ENCODE measurements at places on chromosomes 5 and 9.

DNA sequence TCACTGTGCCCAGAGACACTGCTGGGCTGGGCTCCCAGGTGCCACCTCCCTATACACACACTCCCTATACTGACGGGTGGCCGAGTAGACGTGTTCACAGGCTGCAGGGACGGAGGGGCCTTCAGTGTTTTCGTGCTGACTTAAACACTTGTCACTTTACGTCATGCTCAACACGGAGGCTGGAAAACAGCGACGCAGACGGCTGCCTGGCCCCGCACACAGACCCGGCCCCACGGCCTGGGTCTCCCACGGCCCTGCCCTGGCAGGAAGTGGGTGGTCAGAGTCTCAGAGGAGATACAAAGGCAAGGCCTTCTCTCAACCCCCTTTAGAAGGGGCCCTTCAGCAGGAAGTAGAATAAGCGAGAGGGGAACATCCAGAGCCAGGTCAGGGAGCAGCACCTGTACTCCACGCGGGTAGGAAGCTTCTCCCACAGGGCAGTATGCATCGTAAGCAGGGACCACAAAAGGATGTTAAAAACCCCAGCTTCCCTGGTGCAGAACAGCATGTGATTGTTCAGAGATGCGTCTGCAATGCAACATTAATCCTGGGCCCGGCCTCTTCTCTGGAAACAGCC lies 11.9 kb upstream of the TBC1D9B start:
- no peak for DNase-seq

GRCh38 chr9:95721061-95721531 lies 154.4 kb upstream of the ERCC6L2 start:
- no peak for DNase-seq

DNA sequence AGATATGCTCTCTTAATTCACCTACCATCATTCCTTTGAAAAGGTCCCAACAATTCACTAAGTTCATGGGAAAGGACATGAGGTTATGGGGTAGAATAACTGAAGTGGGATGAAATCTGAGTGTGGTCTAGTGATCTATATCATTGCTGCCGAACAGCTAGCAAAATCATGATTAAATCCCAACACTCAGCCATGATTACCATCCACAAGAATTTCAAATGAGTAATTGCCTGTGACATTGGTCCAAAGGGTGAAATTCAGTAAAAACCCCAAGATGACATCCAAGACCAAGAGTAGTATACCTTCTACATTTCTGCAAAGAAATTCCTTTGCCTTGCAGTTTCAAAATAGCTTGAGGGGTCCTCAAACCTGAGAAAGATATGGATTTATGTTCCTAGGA lies 225.6 kb downstream of the SPOCK1 start:
- no peak for DNase-seq

GRCh38 chr9:120922404-120923195 lies 4.0 kb downstream of the TRAF1 start:
- no peak for DNase-seq

- no peak for DNase-seq
These were observed 6.9 kb upstream of the GSN start for GRCh38 chr9:121261107-121261460.

- no peak for DNase-seq
These were observed 95.7 kb upstream of the SMIM23 start for GRCh38 chr5:171689853-171690417.

DNA sequence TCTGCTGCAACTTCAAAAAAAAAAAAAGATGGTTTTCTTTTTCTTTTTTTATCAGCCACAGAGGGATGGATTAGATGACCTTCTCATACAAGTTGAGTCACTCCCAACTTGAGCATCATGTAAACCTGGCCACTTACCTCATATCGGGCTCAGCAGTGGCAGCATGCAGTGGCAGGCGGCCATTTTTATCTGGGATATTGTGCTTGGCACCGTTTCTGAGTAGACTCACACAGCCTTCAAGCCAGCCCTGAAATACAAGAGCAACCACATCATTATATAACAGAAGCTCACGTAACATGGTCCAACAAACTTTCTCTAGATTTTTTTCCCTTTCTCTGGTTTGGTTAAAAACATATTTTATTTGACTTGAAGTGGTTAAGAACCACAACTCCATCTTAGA lies 62.6 kb downstream of the ANKRD55 start:
- DNase-seq: no peak

- DNase-seq: no peak
These were observed 68.1 kb upstream of the ABL1 start for GRCh38 chr9:130766927-130767307.
